Right lung (tissue), 10 donors: ENCODE measurements at places on chromosomes 4 and X. TPM values are rescaled to one million over a fixed set of nuclear protein-coding genes. Genes with fewer than 3 reads are reported as not detected.

The NXF2B gene
- 0.64 TPM for polyA plus RNA-seq

The FAT4 gene
- 69.6 TPM for polyA plus RNA-seq

The MUC7 gene
- polyA plus RNA-seq: not detected

The MAGEA10 gene
- not detected for polyA plus RNA-seq

The TCP11X2 gene
- polyA plus RNA-seq: not detected

The TKTL1 gene
- polyA plus RNA-seq: 0.31 TPM

DNA sequence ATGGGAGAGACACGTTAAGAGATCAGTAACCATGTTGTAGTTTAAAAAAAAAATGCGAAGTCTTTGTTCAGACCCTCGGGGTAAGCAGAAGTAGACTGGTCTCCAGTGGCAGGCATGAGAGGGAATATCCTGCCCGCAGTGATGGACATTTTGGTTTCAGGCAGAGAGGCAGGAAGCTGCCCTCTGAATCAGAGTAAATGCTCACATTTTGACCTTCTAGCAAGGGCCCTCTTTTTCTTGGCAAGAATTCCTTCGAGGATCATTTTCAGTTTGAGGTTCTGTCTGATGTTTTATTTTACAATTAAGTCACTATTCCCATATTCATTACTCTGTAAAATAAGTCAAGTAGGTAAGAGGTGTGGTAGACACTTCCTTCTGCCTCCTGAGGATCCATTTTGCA is 28.4 kb downstream of the SORBS2 start:
- no peak for DNase-seq

GRCh38 chr4:4470208-4470607 is 71.6 kb downstream of the STX18 start:
- DNase-seq: no peak

- DNase-seq: no peak
Measured at GRCh38 chr4:68905598-68905938, 46.0 kb downstream of the UGT2A3 start.

DNA sequence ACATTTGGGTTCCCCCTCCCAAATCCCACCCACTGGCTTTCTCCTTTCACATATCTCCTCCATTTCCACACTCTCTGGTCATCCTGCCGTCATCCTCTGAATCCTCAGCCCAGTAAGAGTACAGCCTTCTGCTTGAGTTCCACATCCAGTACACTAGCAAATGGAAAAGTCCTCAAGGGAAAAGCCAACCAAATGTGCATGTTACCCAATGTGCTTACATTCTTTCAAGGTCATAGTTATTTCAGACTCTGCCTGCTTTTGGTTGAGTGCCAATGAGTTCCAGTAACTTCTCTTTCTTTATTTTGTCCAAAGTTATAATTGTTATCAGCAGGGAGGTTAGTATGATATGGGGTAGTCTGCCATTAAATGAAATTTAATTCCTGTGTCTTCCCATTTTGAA is 78.1 kb downstream of the SRPX start:
- no peak for DNase-seq

DNA sequence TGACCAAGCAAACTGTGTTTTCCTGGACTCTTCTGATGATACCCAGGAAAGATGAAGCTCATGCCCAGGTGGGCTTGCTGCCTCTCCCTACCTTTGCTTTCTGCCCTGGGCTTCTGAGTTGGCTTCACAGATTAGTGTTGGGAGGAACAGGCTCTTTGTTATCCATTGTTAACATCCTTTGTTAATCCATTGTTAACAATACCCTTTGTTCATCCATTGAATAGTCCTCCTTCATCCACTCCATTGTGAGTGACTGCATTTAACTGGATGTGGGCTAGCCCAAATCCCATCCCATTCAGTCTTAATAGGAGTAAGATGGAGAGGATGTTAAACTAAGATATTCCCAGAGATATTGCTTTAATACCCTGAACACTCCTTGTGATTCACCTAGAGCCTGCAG is 199.0 kb upstream of the LNX1 start:
- no peak for DNase-seq

- DNase-seq: no peak
Measured at GRCh38 chr4:141304346-141304745, 83.7 kb downstream of the ZNF330 start.

DNA sequence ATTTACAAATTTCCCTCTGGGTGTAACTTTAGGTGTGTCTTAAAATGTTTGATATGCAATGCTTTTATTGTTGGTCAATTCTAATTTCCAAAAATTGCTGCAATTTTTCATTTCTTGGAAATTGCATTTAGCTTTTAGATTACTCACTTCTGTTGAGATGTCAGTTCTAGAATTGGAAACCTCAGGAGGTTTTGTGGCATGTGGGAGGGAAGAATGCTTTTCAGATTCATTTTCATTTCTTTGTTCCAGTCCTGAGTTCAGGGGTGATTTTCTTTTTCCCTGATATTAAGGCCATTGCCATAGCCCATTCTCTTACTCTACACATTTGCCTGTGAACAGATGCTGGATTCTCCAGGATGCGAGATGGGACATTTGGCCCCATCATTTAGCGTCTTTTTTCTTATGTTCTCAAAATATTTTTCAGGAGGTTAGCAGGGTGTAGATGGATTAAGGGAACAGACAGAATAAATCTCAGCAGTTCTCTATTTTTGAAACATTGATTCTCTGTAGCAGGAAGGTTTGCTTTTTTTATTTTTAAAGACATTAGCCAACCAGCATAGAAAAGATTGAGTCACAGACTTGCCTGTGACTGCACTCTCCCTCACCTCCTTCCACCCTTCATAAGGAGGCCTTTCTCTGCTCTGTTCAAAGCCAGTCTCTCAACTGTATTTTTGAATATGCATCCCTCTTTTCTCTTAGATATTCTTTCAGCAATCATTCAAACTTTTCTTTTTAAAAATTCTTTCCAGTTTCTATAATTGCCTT is 238.4 kb upstream of the ANXA3 start:
- DNase-seq: no peak

GRCh38 chr4:183504930-183505610 is at the start of gene ING2:
Gene ING2 (plus strand): TSS chr4:183505058. CDS start chr4:183505196, 138 bp downstream.
- no peak for DNase-seq

DNA sequence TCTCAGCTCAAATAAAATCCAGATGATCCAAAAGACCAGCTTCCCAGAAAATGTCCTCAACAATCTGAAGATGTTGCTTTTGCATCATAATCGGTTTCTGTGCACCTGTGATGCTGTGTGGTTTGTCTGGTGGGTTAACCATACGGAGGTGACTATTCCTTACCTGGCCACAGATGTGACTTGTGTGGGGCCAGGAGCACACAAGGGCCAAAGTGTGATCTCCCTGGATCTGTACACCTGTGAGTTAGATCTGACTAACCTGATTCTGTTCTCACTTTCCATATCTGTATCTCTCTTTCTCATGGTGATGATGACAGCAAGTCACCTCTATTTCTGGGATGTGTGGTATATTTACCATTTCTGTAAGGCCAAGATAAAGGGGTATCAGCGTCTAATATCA is 18.7 kb upstream of the TLR8 start:
- no peak for DNase-seq

GRCh38 chr4:71595576-71596108 is 188.2 kb downstream of the GC start:
- DNase-seq: no peak

GRCh38 chr4:154807042-154807630 is 26.1 kb downstream of the RBM46 start:
- peak; percentile 15 for DNase-seq

DNA sequence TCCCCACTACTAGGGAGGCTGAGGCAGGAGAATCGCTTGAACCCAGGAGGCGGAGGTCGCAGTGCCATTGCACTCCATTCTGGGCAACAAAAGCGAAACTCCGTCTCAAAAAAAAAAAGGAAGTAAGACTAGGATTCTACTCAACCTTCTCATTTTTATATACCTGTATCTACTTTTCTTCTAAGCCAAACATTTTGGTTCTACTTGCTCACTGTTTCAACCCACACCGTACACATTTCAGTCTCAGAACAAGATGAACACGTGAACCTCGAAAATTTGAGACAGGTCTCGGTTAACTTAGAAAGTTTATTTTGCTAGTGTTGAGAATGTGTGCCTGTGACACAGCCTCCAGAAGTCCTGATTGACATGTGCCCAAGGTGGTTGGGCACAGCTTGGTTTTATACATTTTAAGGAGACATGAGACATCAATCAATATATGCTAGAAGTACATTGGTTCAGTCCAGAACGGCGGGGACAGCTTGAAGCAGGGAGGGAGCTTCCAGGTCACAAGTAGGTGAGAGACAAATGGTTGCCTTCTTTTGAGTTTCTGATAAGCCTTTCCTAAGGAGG is 3.7 kb downstream of the ADD1 start:
- DNase-seq: no peak

DNA sequence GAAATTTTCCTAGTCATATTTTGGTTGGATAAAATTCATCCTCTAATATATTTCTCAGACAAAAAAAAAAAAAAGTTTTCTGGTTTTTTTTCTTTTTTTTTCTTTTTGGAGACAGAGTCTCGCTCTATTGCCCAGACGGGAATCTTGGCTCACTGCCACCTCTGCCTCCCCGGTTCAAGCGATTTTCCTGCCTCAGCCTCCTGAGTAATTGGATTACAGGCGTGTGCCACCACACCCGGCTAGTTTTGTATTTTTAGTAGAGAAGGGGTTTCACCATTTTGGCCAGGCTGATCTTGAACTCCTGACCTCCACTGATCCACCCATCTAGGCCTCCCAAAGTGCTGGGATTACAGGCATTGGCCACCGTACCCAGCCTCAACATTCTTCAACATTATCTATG is 432.7 kb upstream of the PABPC4L start:
- DNase-seq: no peak

DNA sequence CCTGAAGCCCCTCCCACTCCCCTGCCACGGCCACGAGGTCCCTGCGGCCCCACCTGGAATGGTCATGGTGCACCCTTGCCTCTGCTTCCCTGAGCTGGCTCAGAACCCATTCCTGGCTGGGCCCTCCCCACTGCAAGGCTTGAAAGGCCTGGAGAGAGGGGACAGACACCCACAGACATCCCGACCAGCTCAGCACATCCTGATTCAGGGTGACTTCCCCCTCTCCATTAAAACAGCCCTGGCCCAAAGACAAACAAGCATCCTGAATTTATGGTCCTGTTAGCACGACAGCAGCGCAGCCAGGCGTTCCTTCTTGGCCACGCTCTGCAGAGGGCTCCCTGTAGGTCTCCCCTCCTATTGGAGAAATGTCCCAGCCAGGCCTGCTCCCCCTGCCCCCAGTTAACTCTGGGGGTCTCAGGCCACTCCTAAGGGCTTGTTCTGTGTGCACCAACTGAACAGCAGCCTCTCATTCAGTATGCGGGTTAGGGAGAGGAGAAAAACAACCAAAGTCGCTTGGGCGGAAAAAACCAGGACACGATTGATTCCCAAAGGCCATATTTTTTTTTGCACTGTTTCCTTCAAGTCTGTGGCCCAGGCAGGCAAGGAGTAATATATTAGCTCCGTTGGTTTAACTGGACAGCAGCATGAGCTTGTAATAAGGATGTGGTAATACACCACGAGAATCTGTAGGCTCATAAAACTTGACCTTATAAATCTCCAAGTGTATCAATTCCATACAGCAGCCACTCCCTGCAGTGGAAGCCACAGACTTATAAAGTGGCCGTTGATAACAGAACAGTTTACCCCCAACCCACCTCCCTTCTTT is 106.7 kb upstream of the MSX1 start:
- DNase-seq: no peak

DNA sequence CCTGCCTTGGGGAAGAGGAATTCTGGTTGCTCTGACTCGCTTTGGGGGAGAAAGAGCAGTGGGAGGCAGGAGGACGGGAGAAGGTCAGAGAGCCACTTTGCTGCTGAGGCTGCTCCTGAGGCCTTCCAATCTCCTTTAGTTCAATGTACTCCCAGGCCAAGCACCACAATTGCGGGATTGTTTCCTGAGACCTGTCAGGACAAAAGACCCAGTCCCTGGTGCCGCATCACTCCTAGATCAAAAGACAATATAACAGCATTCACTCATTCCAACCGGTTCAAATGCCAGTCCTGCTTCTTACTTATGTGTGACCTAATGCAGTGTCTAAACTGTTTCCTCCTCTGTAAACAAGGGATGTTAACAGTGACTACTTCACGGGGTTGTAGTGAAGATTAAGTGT is 106.4 kb downstream of the TRIML1 start:
- DNase-seq: no peak

DNA sequence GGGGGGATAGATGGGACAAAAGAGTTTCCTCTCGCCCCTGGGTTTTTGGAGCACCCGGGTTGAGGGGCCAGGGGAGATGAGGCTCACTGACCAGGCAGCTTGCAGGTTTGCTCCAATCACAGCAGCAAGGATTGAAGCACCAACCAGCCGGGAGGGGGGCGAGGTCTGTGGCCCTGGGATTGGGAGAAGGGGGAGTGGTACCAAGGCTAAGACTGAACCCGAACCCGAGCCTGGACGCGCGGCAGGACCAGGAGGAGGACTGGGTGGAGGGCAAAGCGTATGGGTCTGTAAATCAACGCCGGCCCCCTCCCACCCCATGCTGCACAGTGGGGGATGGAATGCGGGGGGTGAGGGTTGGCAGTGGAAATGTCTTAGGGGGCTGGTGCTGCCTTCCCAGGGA is 3.5 kb downstream of the SOX3 start:
- DNase-seq: no peak

DNA sequence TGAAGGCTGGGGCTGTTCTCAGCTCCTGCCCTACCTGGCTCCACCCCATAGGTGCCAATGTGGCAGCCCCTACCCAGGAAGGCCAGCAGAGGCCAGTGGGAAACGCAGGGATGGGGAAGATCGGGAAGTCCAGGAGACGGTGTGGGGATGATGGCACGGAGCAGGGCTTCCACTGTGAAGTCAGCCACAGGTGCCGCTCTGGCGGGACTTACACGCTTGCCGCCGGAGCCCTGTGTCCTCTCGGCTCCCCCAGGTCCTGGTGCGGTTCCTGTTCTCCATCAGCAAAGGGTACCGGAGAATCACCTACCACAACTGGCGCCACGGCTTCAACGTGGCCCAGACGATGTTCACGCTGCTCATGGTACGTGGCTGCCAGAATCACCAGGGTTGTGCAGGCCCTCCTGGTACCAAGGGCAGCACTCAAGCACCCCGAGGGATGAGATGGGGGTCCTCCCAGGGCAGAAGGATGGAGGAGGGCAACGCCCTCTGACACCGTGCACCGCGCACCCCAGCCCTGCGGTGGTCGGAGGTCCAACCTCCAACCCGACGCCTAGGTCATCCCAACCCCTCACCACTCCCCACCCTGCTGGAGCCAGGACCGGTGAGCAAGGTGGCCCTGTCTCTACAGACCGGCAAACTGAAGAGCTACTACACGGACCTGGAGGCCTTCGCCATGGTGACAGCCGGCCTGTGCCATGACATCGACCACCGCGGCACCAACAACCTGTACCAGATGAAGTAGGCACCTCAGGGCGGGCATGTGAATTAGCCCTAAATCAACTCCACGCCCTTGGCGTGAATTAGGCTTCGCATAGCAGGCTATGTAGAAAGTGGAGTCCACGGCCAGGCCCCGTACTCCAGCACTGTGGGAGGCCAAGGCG is 12.0 kb downstream of the ATP5ME start:
- DNase-seq: no peak

GRCh38 chr4:151853034-151853433 is 92.2 kb upstream of the GATB start:
- DNase-seq: no peak

- DNase-seq: no peak
Measured at GRCh38 chrX:151713849-151714248, 2.0 kb upstream of the FATE1 start.
